ENCODE measurements at places on chromosomes 12 and 14. TPM values are rescaled to one million over a fixed set of nuclear protein-coding genes. Genes with fewer than 3 reads are reported as not detected.
A peak's percentile ranks its signal among the peaks of the same experiment; 100 is the strongest.

DNA sequence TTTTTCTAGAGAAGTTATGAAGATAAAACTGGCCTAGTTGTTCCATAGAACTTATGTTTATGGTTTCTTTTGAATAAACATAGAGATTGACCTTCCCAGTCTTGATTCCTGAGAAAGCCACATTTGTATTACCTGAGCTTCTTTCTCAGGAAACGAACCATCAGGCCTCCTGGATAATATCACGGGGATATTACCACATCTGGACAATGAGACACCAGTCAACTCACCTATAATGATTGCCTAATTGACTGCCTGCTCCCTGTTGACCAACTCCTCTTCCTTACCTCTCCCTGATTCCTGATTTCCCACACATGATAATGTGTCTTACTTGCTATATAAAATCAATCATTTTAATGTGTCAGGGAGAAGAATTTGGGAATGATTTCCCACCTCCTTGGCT is 822.7 kb downstream of the LRFN5 start:
- peaks cover 4% of the 10 kb centered on the region for H3K36me3 ChIP-seq
- no peaks in the 10 kb centered on the region for H3K27me3 ChIP-seq
- no peak overlapping the region for H3K4me3 ChIP-seq
- H3K4me1 ChIP-seq = no peaks in the 10 kb centered on the region

The MRPS35 gene
- 26.6 TPM for total RNA-seq

- no peaks in the 10 kb centered on the region for H3K4me1 ChIP-seq
- H3K27me3 ChIP-seq = peaks cover 16% of the 10 kb centered on the region
- H3K36me3 ChIP-seq = no peaks in the 10 kb centered on the region
- no peak overlapping the region for H3K4me3 ChIP-seq
These were observed 667.6 kb upstream of the TBX3 start for GRCh38 chr12:115351514-115352077.

DNA sequence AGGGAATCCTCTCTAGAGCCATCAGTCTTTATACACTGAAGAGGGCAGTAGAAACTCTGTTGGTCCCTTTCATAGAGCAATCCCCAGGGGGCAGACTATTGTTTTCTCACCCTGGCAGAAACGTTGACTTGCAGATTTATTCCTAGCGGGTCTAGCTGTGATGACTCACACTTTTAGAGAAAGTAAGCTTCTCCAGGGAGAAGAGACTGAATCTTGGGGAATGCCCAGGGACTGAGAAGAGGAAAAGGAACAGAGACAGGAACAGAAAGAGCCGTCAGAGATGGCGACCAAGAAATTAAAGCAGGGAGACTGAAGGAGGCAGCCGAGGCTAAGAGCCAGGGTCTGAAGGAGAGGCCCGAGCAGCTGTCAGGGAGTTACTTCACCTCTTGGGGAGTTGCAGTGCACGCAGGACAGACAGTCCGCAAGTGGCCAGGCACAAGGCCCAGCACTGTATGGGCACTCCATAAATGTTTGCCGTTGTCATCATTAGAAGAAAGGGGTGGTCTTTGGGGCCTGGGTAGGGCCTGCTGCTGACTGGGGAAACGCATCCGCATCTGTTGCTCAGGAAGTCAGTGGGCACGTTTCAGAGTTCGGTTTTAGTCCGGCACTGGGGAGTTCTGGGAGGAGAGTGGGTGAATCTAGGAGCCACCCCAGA is 13.0 kb downstream of the PLEKHG6 start:
- H3K36me3 ChIP-seq = no peaks in the 10 kb centered on the region
- H3K27ac ChIP-seq = peak overlapping the region; percentile 92
- peak; percentile 56 for DNase-seq
- H3K27me3 ChIP-seq = no peaks in the 10 kb centered on the region

GRCh38 chr12:12977231-12977630 is 22.8 kb downstream of the HEBP1 start:
- no peak for DNase-seq
- H3K27me3 ChIP-seq = no peaks in the 10 kb centered on the region
- H3K4me1 ChIP-seq = no peaks in the 10 kb centered on the region
- peaks cover 49% of the 10 kb centered on the region for H3K36me3 ChIP-seq

The SLCO1C1 gene
- not detected for total RNA-seq

DNA sequence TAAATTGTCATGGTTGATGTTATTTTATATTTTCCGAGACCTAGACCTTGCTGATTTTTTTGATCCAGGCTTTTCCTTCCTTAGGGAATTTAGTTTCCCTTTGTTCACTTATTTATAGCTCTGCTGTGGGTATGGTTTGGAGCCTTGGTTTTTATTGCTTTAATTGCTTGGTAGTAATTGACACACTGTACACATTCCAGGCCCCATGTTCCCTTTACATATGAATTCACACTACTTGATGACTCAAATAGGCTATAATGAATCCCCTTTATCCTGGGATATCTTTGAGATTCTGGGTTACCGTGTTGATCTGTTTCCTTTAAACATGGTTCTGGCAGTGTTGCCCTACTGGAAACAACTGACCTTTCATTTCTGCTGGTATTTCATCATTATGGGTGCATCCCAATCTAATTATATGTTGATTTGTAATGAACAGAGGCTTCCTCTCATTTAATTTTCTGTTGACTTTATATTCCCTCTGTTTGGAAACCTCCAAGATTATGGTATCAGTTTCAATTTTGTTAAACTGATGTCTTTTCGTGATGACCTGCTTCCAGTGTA is 424.0 kb downstream of the RAD51B start:
- peaks cover 15% of the 10 kb centered on the region for H3K4me1 ChIP-seq
- DNase-seq = no peak
- no peaks in the 10 kb centered on the region for H3K27me3 ChIP-seq

GRCh38 chr12:29241821-29242591 is 92.9 kb downstream of the FAR2 start:
- peaks cover 7% of the 10 kb centered on the region for H3K27me3 ChIP-seq
- H3K27ac ChIP-seq = no peak overlapping the region
- H3K4me3 ChIP-seq = no peak overlapping the region
- no peaks in the 10 kb centered on the region for H3K4me1 ChIP-seq
- H3K36me3 ChIP-seq = no peaks in the 10 kb centered on the region

The MORN3 gene
- 13.3 TPM for total RNA-seq

- DNase-seq = no peak
- H3K27me3 ChIP-seq = peaks cover 4% of the 10 kb centered on the region
- H3K36me3 ChIP-seq = no peaks in the 10 kb centered on the region
- no peak overlapping the region for H3K4me3 ChIP-seq
- peaks cover 8% of the 10 kb centered on the region for H3K4me1 ChIP-seq
These were observed 8.1 kb downstream of the KRT18 start for GRCh38 chr12:52956987-52957386.

The GPR162 gene
- total RNA-seq = not detected

DNA sequence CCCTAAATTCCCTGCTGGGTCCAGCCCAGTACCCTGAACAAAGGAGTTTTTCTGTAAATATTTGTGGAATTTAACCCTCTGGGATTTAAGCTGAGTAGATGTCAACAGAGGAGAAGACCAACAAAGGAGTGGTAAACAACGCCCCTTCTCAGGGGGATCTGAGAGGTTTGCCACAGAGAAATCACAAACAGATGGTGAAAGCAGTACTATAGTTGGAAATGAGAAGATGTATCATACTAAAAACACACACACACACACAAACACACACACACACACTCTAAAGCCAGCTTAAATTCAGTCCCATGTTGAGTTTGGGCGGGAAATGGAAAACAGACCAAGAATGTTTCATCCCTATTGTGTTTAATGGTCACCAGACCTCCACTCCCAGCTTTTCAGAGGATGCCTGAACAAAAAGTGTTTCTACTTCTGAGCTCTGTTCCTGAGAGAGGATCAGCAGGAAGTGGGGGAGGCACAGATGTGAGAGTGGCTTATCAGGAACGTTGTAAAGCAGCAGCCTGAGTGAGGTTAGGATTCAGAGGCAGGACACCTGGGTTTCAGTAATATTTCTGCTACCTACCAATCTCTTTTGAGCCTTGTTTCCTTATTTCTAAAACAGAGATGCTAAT is 3.2 kb downstream of the BIN2 start:
- DNase-seq = no peak
- H3K36me3 ChIP-seq = peaks cover 28% of the 10 kb centered on the region
- H3K27me3 ChIP-seq = no peaks in the 10 kb centered on the region
- peak overlapping the region; percentile 97 for H3K4me3 ChIP-seq

The GDF3 gene
- total RNA-seq = not detected

DNA sequence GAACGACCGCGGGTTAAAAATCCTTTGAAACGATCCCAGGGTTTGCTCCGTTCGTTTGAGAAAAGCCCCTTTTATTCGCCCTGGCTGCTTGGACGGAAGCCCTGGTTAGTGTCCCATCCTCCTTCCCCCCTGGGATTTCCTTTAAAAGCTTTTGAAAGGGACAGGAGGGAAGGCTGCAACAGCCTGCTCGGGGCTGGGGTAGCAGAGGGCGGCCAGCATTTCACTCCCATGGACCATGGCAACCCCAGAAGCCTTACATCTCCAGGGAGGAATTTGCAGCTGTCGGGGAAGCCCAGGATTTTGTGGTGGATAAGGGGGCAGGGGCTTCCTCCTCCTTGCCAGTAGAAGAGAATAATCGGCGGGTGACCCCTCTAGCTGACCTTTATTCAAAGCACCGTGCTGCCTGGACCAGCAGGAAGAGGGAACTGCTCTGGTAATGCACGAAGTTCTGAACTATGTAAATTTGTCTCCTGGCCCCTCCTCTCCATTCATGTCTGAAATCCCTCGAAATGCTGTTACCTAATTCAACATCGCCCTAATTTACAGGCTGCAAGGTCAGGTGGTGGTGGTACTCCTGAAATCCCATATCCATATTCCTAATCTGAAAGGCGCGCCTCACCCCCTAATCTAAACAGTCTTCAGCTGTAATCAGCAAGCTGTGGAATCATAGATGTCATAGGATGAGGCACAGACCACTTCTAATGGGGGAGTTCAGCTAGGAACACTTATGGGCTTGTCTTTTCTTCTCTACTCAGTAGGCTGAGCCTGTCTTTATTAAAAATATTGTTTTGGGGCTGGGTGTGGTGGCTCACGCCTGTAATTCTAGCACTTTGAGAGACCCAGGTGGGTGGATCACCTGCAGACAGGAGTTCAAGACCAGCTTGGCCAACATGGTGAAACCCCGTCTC is 1.0 kb upstream of the CLIP1 start:
- no peaks in the 10 kb centered on the region for H3K27me3 ChIP-seq
- H3K36me3 ChIP-seq = no peaks in the 10 kb centered on the region
- H3K4me3 ChIP-seq = peak overlapping the region; percentile 86
- H3K4me1 ChIP-seq = peaks cover 27% of the 10 kb centered on the region

The KIF26A gene
- total RNA-seq = 0.11 TPM

The ASCL1 gene
- not detected for total RNA-seq

The RNASE3 gene
- total RNA-seq = not detected

The IQSEC3 gene
- 13.9 TPM for total RNA-seq

DNA sequence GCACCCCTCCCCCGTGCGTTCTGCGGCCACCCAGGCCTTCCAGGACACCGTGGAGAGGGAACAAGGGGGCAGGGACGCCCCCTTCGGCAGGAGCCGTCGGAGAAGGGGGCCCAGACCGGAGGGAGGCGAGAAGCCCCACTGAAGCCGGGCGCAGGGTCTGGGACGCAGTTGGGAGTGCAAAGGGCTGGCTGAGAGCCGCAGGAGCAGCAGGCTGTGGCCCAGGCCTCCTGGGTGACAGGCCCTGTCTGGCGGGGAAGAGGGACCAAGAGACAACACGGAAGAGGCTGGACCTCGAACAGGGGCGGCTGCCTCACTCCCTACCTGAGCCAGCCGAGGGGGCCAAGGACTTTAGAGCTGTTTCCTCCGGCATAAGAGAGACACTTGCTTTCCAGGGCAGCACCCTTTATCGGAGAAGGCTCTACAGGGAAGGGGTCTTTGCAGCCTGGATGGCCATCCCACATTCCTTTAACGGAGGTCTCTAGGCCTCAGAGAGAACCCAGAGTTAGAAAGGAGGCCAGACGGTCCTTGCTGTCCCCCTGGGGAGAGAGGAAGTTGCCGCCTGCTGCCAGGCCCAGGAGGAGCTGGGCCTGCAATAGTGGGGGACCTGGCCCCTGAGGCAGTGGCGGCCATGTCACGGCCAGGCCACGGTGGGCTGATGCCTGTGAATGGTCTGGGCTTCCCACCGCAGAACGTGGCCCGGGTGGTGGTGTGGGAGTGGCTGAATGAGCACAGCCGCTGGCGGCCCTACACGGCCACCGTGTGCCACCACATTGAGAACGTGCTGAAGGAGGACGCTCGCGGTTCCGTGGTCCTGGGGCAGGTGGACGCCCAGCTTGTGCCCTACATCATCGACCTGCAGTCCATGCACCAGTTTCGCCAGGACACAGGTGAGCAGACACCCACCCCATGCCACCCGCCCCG is 1.3 kb downstream of the DTX1 start:
- H3K4me3 ChIP-seq = peak overlapping the region; percentile 71
- peak overlapping the region; percentile 24 for H3K27ac ChIP-seq
- no peak for DNase-seq
- no peaks in the 10 kb centered on the region for H3K36me3 ChIP-seq
- H3K27me3 ChIP-seq = no peaks in the 10 kb centered on the region
- H3K4me1 ChIP-seq = peaks cover 10% of the 10 kb centered on the region

DNA sequence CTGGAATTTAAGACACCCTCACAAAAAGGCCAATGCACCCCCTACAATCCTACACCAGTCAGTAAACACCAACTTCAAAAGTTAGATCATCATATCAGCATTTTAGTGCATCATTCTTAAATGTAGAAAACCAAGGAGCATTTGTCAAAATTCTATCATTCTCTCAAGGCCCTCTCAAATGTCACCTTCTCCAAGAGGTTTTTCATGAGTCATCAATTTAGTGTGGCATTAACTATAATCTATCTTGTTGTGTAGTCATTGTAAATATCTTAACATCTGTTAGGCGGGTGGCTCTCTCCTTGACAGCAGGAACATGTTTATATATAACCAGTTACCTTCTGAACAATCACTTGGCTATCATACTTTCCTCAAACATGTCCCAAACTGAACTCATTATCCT is 62.1 kb upstream of the G2E3 start:
- H3K4me1 ChIP-seq = no peaks in the 10 kb centered on the region
- no peak overlapping the region for H3K4me3 ChIP-seq
- no peak overlapping the region for H3K27ac ChIP-seq
- H3K36me3 ChIP-seq = no peaks in the 10 kb centered on the region

The ADAM20 gene
- total RNA-seq = 0.88 TPM

DNA sequence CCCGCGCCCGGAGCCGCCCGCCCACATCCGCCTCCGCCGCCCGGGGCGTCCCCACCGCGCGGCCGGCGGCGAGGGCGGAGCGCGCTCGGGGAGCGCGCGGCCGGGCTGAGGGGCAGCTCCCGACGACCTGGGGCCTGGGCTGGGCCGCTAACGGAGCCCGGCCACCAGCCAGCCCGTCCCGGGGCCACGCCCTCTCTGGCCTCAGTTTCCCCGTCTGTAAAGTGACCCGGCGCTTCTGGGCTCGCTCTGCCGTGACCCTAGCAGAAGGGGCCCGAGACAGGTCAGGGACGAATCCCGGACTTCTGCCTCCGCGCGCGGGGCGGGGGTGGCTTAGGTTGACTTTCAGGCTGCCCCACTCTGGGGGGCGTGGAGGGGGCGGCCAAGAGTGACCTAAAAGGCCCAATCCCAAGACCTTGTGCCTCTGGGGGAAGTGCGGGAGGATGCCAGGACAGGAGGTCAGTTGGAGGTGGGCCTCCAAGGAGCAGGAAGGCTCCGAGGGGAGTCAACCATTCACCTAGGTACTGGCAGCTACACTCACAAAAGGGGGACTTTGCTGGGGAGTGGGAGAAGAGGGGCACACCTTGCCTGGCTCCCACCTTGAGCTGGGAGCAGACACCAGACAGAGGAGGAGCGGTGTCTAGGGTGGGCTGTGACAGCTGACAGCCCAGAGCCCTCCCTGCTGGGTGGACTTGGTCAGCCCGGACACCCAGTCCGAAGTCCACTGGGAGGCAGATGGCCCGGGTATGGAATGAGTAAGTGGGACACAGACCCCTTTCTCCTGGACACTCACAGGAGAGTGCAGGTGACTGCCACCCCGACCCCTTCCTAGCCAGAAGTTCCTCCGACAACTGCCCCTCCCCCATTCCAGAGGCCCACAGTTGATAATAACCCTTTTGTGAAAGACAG is 486 bp upstream of the AKT1 start:
- H3K27ac ChIP-seq = peak overlapping the region; percentile 86
- H3K4me1 ChIP-seq = peaks cover 56% of the 10 kb centered on the region
- H3K27me3 ChIP-seq = no peaks in the 10 kb centered on the region
- H3K36me3 ChIP-seq = no peaks in the 10 kb centered on the region
